Hematopoietic multipotent progenitor cell treated with erythropoietin and hydrocortisone succinate and interleukin-3 and kit ligand, for 4 days (in vitro differentiated cells): ENCODE measurements at places on chromosomes 2 and 18.
A peak's percentile ranks its signal among the peaks of the same experiment; 100 is the strongest.

DNA sequence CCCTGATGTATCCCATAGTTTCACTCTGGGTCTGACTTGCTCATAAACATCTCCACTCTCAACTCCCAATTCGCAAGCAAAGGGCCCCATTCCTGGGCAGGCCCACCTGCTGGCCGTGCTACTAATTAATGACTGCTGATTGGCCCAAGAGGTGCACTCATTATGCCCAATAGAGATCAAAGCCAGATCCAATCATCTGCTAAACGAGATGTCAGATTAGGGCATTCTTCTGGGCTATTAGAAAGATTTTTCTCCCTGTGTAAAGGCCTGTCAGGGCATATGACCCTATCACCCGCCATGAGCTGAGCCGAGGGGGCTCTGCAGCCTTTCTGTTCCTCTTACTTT lies 103.4 kb upstream of the HAAO start:
- DNase-seq, result no peak

- DNase-seq, result no peak
Observed at GRCh38 chr18:5510135-5510846, 33.5 kb downstream of the EPB41L3 start.

DNA sequence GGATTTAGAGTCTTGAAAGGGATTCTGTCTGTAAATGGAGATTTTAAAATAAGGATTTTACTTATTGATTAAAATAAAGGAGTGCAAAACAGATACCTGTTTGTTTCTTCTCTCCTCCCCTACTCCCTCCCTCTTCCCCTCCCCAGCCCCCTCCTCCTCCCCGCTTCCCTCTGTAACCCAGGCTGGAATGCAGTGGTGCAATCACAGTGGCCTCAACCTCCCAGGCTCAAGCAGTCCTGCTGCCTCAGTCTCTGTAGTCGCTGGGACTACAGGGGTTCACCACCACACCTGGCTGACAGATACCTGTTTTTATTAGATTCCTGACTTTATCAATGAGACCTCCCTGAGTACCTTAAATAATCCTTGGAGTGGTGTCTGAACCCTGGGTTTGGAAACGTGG lies 57.1 kb downstream of the OXER1 start:
- no peak for DNase-seq

DNA sequence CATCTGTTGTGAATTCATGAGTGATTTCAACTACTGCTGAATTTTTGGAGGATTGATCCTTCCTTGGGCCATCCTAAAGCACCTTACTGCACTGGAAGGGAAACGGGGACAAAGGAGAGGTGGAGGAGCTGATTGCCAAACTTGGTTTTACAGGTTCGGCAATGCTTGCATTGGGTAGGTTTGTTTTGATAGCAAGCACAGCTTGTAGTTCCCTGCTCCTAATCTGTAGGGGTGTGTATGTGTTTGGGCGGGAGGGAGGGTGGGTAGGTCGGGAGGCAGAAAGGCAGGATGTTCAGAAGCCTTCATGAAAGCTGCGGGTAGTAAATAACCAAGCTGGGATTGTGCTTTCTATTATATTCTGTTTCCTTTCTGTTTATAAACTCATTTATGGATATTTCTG lies 24.6 kb downstream of the PHLPP1 start:
- no peak for DNase-seq

GRCh38 chr2:240479111-240479501 lies 43.6 kb downstream of the GPC1 start:
- no peak for DNase-seq

GRCh38 chr2:89833116-89833779 lies 1141.8 kb downstream of the RPIA start:
- DNase-seq, result peak; percentile 10

DNA sequence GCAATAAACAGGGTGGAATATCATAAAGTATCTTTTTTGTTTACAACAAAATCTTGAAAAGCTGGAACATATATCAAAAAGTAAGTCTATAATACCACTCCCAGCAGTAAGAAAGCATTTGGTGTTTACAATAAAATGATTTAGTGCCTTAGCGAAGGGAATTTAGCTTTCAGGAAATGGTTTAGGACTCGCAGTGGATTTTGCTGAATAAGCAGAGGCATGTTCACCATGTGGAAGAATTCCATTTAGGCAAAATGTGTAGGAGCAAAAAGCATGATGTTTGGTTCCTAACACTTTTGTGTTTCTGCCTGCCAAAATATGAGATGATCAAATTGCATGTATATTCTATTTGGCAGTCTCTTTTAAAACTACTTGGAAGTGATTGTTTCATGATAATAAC lies 163.6 kb downstream of the AGPS start:
- no peak for DNase-seq

DNA sequence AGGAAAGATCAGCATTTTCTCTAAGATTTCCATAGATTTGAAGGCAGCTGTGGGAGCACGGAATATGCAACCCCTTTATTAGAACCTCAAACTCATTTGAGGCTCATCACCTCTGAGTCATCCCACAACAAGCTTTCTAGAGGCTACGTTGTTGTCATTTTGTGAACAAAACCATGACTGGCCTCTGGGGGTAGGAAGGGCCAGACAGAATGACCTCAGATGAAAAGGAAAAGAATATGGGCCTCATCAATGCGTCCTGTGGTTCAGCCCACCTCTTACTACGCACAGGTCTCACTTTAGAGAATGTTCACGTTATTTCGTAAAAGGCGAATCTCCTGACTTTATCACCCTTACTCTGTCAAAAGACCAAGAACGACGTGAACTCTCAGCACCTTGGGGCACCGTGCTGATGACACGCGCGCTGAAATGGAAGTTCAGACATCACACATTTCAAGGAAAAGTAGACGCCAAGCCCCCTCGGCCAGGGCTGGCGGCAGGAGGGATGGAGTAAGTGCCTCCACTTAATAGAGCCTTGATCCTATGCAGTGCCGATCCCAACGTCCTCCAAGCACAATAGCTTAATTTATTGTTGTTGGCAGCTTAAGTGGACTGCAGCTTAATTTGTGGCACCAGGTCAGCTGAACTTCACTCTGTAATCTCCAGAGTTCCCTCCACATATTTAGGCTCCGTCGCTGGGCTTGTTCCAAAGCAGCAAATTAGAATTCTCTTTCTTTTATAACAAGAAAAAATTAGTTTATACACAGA lies 208.3 kb downstream of the EIPR1 start:
- DNase-seq, result no peak

- DNase-seq, result no peak
Observed at GRCh38 chr18:32583431-32583830, 112.7 kb upstream of the GAREM1 start.

DNA sequence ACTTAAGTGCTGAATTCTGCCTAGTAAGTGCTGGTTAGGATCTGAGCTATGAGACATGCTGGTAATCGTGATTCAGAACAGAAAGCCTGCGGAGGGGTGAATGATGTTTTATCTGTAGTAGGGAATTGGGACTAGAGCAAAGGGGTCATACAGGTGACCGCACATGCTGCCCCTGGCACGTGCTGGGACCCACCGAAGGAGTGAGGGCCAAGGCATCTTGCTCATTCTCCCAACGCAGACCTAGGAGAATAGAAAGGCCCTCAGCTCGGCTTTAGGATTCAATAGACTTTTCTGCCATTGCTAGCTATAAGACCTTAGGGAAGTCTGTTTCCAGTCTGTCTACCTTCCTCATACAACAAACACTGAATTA lies 8.8 kb upstream of the SMAD7 start:
- no peak for DNase-seq

DNA sequence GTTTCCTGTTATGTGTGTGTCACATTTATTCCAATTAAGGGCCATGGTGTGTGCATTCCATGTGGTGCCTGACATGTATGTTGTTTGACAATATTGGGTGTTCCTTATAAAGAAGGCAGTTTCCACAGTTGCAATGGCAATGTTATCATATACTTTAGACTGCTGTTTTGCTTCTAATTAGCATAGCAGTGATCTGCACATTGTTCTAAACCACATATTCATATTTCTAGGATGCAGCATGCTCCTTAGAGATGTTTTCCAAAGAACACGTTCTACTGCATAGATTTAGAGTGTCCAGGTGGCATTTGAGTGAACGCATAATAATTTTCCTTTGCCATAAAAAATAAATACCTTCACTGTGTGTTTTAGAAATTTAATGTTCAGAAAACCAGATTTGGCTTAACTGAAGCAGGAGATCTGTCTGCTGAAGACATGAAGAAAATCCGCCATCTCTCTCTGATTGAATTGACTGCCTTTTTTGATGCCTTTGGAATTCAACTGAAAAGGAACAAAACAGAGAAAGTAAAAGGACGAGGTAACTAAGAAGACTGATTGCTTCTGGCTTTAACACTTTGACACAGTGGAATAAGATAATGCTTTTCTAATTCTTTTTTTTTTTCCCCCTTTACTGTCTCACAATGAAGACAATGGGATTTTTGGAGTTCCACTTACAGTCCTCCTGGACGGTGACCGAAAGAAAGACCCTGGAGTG lies 143.7 kb downstream of the ARHGAP28 start:
- DNase-seq, result no peak

GRCh38 chr18:3081584-3081991 lies 68.6 kb upstream of the LPIN2 start:
- no peak for DNase-seq
